SHP77 (cell line): ENCODE measurements at places on chromosomes 6 and 20.

DNA sequence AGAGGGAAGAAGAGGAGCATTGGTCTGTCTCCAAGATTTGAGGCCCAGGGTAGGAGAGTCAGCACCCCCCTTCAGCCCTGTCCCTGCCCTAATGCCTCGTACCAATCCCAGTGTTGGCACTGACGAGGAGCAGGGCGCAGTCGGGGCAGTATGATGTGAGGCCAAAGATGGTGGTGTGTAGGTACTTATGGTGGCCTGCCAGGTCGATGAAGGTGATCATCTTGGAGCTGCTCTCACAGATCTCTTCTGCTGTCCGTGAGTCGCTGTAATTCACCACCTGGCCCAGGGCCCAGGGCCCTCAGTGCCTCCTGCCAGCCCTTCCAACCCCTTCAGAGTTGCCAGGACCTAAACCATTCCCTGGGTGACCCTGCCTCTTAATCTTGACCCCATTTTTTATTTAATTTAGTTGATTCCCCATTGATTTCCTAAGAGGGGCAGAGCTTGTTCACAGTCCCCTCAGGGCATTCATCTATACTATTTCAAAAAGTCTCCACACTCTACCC, 4.2 kb downstream of the GTPBP2 start:
- no peak for DNase-seq

DNA sequence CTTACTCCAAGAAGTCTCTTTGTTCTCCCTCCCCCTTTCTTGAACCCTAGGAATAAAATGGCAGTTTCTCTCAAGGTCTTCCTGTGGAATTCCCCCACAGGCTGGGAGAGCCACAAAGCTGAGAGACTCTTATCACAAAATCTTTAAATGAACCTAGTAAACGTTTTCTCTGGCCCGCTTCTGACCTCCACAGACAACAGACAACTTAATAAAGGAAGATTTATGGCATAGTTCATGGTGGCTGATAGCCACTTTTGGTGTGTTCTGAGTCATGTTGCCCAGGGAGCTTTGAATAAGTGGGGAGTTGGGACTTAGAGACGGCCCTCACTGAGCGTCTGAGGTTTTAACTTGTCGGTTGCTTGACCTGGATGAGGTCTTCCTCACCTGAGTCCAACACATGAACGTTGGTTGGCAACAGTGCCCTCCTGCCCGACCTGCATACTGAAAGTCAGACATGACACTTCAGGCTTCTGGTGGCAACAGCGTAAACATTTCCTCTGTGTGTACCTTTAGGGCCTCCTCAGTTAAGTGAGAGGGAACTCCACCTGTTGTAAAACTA, 124.1 kb downstream of the FOXO3 start:
- no peak for DNase-seq

DNA sequence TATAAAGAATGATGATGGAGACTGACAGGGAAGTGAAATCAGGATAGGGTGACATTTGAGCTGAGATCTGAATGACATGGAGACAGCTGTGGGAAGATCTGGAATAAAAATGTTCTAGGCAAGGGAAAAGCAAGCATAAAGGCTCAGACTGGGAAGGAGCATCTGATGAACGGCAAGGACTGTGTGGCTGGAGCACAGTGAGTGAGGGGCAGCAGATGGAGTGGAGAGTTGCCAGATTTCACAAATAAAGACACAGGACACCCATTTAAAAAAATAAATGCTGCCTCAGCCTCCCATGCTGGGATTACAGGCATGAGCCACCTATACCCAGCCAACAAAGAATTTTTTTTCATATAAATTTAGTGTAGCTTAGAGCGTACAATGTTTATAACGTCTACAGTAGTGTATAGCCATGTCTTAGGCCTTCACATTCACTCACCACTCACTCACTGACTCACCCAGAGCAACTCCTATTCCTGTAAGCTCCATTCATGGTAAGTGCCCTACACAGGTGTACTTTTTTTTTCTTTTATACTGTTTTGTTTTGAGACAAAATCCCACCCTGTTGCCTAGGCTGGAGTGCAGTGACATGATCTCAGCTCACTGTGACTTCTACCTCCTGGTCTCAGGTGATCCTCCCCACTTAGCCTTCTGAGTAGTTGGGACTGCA, 2.4 kb upstream of the ZBTB24 start:
- no peak for DNase-seq

DNA sequence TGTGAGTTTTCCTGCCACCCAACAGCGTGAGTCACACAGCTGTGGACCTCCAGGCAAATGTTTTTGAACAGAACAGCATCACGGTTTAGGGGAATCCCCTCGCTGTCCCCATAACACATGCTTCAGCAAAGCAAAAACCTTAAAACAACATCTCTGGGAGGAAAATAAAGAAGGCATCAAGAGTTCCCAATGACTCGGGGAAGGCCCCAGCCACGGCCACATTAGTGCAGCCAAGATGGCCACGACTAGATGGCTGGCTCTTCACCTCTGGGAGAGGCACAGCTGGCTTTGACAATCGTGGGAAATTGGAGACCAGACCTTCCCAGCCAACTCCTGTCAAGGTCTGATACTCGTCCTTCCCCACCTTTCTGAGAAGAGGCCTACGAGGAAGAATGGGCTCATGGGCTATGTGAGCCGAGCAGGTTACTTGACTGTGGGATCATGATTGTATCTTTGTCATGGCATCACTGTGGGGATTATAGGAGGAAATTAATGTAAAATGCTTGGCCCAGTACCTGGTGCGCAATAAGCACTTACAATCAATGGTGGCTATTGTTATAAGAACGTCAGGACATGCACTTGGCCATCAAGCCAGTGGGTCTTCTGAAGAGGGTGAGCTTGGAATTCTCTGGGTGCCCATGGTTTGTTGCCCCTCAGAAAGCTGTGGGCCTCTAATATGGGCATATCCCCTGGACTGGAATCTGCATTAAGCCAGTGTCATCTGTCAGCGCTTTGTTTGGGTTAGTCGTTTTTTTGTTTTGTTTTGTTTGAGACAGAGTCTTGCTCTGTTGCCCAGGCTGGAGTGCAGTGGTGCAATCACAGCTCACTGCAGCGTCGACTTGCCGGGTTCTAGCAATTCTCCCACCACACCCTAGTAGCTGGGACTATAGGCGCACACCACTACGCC, 43.6 kb downstream of the FGD2 start:
- no peak for DNase-seq

GRCh38 chr20:57605878-57606277, 14.3 kb downstream of the ZBP1 start:
- DNase-seq, result no peak

GRCh38 chr6:107731422-107732319, 92.4 kb downstream of the SCML4 start:
- DNase-seq, result no peak

- DNase-seq, result no peak
Observed at GRCh38 chr6:116255246-116255800, 1.4 kb upstream of the TSPYL4 start.

GRCh38 chr6:112433457-112433856, 86.3 kb downstream of the RFPL4B start:
- DNase-seq, result no peak

DNA sequence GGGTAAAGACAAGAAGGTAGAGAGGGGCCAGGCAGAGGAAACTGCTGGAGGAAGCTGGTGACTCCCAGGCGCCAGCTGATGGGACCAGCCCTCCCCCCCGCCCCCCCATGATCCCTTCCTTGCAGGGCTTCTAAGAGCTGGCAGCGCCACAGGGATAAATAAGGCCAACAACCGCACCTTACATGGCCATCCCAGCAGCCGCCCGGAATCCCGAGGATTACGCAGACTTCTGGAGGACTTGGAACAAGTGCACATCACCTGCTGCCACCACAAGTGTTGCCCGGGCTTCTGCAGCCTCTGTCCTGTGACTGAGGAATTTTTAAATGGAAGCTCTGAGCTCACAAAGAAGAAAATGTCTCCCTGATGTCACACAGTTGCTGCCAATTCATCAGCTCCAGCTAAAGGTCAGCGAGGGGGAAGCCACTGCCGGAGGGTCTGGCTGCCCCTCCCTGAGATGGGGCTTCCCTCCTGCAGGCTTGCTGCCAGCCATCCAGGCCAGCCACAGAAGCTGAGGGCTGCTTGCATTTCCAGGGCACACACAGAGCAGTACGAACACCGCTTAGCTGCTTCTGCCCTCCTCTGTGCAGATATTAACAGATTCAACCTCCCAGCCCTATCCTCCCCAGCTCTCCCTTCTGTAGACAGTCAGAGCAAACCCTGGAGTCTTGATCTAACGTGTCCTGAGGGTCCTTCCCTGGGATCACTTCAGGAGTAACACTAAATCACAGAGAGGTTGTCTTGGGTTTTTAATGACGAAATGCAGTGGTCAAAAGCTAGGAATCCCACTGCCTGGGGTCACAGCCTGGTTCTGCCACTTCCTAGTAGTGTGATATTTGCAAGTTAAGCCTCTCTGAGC, 38.6 kb upstream of the PIM1 start:
- peak; percentile 24 for DNase-seq

DNA sequence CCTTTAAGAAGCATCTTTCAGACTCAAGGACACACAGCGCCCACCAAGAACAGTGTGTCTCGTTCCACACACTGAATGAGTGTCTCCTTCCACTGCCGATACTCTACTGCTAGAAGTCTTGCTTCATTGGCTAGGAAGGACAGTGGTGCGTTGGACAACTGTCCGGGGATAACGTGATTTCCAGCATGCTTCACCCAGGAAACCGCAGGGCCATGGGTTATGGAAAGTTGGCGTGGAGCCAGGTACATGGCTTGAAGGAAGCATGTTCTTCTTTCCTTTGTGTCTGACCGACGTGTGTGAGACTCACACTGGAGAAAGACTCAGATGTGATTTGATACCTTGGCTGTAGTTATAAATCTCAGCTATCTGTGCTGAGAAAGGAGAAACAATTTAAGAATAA, 73.2 kb downstream of the SMOC2 start:
- peak; percentile 18 for DNase-seq

- DNase-seq, result no peak
Observed at GRCh38 chr6:30686009-30686907, at the start of gene PPP1R18. Gene PPP1R18, minus strand, starts transcription at chr6:30686645. Its CDS starts 627 bp downstream, at chr6:30686018.

GRCh38 chr6:13923527-13924145, 1.1 kb upstream of the RNF182 start:
- DNase-seq, result no peak

- peak; percentile 55 for DNase-seq
Observed at GRCh38 chr6:89385156-89385667, 26.9 kb downstream of the RRAGD start.

DNA sequence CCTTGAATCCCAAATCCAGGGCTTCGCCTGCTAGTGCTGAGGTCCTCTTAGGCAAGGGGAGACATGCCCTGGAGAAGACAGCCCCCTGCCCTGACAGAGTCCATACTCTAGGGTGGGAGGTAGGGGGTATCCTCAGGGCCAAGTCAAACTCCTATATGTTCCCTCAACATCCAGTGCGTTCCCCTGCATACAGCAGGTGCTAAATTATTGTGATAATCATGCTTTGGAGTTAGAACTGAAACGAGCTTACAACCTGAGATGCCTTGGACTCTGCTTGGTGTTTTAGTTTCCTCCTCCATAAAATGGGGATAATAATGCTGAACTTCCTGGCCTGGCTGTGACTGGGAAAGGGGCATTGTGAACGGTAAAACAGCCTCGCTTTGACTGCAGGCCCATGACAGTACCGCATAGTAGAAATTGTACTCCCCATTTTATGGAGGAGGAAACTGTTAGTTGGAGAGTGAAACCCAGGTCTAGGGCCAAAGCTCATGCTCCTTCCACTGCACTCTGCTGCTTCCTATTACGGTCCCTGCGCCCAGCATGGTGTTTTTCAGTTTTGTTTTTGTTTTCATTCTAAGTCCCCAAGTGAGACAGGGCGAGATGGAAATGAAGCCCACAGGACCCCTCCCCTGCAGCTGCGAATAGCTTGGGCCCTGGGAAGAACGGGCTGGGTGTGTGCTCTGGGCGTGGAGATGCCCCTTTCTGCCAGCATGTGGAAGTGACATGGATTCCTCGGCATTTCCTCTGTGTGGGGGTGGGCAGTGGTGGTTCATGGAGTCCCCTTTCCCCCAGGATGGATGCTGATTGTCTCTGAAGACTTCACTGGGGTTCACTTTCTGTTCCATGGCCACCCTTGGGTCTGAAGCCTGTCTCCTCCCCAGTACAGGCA, 162.5 kb downstream of the VEGFA start:
- DNase-seq, result no peak

- no peak for DNase-seq
Observed at GRCh38 chr20:36098364-36098763, 56.2 kb upstream of the EPB41L1 start.

DNA sequence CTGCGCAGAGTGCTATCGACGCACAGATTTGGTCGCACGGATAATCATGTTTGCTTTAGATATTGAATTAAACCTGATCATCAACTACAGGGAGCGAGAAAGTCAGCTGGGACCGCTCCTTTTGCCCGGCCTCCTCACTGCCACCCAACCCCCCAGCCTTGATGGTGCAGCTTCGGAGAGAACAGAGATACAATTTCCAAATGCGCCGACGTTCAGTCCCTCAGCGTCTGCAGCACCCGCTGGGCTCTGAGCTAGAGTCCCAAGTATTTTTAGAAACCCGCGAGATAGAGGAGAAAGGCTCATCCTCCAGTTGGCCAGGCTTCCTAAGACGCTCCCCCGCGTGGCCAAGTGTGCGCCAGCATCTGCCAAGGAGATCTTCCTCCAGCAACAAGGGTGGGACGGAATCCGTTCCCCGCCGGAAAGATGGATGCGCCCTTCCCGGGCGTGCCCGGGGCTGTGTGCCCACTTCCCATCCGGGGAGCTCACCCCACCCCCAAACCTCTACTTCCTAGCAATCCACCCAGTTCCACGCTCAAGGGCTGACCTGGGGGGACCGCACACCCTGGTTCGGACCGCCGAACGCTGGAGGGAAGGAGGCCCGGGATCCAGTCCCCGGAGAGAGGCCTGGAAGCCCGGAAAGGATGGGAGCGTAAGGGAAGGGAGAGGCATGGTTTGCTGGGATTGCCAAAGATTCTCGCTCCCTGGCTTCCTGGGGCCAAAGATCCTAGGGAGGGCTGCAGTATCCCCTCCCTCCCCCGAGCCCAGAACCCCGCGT, 4.1 kb downstream of the NKX2-2 start:
- DNase-seq, result no peak

DNA sequence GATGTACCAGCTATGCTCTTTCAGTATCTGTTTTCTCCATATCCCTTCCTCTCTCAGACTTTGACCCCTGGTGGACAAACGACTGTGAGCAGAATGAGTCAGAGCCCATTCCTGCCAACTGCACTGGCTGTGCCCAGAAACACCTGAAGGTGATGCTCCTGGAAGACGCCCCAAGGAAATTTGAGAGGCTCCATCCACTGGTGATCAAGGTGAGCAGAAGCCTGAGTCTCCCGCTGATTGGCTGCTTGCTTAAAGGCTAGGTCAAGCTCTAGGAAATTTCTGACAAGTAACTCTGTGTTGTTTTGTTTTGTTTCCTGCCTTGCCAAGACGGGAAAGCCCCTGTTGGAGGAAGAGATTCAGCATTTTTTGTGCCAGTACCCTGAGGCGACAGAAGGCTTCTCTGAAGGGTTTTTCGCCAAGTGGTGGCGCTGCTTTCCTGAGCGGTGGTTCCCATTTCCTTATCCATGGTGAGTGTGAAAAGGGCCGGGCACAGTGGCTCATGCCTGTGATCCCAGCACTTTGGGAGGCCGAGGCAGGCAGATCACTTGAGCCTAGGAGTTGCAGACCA, 28.6 kb downstream of the C6orf89 start:
- no peak for DNase-seq

GRCh38 chr20:38209736-38210405, 44.8 kb upstream of the TGM2 start:
- DNase-seq, result no peak
